Mesothelial cell of epicardium (in vitro differentiated cells): ENCODE measurements at places on chromosomes 12 and 14.

GRCh38 chr14:64708148-64709004, 4.2 kb downstream of the PLEKHG3 start:
- DNase-seq = no peak

DNA sequence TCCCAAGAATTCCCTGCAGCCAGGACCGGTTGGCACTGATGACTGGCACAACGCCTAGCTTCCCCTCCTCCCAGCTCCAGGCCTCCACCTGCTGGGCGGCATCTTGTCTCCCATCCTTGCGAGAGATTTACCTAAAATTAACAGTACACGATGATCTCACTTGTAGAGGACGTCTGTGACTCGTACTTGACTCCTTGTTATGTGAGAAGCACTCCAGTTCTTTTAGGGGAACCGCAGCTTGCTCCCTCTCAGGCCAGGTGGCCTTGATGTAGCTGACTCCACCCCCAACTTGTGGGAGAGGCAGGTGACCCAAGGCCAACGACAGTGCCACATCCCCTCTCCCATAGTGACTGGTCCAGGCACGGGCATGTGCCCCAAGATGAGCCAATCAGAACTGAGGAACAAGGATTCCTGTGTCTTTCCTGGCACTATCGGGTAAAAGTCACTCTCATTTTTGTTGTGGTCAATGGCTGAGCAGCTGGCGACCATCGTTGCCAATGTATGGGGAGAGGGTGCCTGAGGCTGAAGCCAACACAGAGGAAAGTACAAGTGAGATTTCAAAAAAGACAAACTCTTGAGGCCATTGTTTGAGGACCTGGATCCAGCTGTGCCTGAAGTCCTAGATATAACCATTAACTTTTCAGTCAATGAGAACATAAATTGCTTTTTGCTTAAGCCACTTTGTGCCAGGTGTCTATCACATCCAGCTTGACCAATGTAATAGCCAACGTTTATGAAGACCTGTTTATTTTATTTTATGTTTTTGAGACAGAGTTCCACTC, 208.7 kb downstream of the RBM19 start:
- no peak for DNase-seq

DNA sequence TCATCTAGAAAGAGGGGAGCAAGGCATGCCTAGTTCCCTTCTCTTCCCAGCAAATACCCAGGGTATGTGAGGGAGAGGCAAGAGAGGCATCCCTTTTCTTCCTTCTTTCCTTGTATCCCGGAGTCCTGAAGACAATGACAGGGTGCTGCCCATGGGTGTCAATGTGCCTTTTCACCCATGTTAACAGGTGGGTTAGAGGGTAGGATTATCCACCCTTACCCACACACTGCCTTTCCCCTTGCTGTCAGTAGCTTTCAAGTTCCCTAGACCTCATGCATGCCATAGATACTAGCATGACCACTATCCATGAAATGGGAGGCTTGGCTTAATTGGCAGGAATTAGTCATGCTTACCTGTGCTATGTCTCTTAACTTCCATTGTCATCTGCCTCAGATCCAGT, 36.3 kb upstream of the PCNX1 start:
- DNase-seq = no peak

GRCh38 chr12:103456006-103456405, 39.8 kb downstream of the C12orf42 start:
- no peak for DNase-seq

- no peak for DNase-seq
Observed at GRCh38 chr12:18861287-18861858, 123.5 kb downstream of the CAPZA3 start.

DNA sequence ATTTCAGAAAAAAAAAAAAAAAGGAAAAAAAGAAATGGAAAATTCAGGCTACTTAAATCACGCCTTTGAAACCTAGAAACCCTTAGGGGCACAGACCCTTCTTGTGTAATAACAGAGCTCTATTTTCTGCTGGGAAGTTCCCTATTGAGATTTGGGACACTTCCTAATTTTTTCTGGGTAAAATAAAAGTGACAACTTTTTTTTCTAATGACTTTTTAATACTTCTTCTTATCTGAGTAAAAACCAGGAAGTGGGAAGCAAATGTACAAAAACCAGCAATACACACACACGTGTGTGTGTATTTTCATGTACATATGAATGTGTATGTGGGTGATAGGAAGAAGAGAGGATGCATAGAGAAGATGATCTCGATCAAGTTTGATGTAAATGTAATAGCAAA, 35.8 kb downstream of the ETV6 start:
- DNase-seq = no peak

DNA sequence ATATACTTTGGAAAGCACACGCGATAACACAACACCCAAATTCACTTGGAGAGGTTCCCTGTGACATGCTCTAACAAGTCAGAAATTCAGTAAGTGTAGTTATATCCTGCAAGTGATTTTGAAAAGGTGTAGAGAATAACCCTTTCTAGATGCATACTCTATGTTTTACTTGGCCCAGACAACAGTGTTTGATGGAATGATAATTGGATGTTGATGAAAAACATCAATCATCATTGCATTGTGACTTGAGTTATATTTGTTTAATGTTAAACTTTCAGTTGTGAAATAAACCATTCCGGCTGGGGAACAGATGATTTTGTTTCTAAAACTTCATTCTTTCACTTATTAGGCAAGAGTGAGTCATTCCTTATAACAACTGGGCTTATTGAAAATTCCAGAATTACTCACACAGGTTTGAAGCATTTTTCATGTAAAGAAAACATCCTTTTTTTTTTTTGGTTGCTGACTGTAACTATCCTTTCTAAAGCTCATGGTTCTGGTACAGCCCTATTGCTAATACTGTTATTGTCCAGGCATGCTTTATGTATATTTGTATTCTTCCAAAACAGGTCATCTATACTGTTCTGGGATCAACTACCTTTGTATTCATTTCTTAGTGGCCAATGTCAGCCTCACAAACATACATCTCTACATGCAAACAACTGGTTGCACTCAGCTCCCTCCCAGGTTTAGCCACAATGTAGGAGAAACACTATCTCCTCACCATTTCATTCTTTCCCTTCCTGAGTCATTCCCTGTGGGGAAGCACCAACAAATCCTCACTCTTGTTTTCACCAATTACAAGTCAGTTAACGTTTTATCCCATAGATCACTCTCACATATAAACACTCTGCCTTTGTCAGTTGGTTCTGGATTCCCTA, 121.2 kb upstream of the LRIG3 start:
- no peak for DNase-seq

DNA sequence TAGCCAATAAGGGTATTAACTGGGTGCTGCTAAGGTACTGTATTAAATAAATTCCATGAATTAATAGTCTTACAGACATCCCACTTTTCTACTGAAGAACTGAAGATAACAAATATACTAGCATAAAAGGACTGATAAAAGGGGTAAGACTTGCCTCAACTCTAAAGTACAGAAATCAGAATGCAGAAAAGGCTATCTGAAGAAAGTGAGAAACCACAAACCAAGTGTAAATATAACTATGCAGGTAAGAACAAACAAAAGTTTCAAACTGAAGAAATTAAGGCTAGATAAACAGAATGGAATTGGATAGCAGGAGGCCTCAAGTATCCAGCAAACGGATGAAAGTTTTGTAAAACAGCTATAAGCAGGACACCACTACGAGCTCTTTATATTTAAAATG, 29.5 kb downstream of the YAF2 start:
- no peak for DNase-seq

GRCh38 chr14:91402348-91402747, 15.3 kb downstream of the CCDC88C start:
- DNase-seq = no peak

DNA sequence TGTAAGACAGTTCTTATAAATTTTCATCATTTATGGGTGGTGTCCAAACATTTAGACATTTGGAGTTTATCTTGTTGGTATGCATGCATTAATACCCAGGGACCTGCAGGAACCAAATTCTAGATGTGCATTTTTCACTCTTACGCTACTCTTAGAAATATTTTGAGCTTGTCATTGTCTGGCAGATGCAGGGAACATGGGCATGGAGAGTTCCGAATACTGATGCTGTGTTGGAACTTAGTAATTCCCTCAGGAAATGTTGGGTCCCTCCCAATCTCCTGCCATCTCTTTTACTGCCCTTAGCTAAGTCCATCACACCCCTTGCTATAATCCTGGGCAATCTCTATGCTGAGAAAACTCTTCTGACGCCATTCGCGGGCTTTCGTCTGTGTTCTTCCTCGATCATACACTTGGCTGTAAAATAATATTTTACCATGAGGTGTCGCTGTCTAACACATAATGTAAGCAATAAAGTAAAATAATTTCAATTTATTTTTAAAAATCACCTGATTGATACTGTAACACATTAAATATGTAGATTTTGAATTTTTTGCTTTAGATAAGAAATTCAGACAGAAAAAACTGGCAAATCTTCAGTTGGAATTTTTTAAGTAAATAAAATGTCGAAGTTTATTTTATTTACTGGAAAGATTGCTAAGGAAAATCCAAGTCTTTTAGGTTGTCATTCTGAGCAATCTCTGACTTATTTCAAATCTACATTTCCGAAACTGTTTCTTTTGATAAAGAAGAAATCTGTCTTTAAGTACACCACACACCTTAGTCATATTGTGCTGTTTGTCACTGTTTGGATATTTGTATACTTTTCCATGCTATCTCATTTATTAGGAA, 304.1 kb upstream of the SSTR1 start:
- no peak for DNase-seq
